ENCODE measurements at places on chromosomes 5 and 9.

- no peak for DNase-seq
These were observed 119.7 kb upstream of the TARS1 start for GRCh38 chr5:33321026-33321425.

DNA sequence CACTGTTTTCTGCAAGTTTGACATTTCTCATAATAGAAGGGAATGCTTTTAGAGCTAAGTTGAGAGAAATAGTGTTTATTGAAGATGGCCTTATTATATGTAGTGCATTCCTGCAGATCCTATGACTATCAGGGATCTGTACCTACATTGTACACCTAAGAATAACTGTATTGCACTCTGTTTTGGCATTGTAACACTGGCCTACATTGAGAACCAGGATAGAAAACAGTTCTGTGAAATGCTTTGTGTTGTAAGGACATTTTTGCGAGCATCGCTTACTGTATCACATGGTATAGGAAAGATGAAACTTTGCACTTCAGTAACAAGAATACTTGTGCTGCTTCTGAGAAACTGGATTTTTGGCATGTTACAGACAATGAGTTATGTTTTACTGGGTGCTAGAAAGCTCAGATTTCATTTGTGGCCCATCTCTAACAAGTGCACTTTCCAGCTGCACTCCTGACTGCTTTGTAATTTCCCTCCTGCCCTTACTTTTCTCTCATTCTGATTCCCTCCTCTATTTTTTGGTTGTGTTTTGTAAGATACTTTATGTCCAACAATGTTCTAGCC, 30.6 kb downstream of the C9orf85 start:
- DNase-seq, result no peak

- DNase-seq, result no peak
These were observed 32.7 kb upstream of the NOTCH1 start for GRCh38 chr9:136578626-136578914.

DNA sequence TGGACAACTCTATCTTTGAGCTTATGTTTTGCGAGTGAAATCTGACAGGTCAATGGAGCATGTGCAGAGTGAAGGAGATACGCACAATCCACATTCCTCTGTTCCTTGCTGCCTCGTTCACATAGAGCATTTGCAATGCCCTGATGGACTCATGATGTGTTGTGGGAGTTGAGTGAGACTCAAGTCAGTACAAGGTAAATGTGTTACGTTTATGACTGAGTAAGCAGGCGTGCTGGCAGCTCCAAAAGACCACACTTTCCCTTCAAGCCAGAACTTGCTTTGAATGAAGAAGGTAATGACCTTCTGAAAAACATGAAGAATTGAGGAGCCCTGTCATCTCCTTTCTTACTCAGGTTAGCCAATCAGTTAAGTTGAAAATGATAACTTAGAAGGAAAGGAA, 477.8 kb downstream of the CTNND2 start:
- DNase-seq, result no peak

GRCh38 chr9:70902171-70902570, 219.2 kb downstream of the TRPM3 start:
- DNase-seq, result no peak

DNA sequence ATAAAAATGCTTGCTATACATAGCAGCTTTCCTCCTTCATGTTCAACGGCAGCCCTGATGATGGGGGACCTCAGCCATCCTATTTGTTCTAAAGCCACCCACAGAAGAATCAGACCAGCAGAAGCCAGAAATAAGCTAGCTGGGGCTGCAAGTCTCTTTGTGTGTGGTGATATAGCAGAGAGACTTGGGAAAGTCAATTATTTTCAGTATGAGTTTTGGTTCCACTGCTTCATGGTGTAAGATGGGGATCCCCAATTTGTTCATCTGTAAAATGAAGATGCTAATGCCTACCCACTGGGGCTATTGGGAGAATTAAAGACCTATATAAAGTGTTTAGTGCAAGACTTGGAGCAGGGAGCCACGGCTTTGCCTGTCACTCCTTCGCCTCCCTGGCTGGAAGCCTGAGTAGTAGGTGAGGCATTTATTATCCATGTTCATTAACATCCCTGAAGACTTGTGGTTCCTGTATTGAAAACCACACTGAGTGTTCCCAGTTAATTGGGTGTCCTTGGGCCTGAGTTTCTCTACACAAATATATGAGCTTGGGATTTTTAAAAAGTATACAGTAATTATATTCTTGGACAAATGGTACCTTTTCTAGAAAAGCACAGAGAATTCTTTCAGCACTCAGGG, 210.1 kb upstream of the SLC24A2 start:
- peak; percentile 55 for DNase-seq

- no peak for DNase-seq
These were observed 35.3 kb downstream of the MPDZ start for GRCh38 chr9:13244181-13244580.
